Cortex of kidney (tissue), 1 donor: ENCODE measurements at places on chromosomes 3 and 15.

DNA sequence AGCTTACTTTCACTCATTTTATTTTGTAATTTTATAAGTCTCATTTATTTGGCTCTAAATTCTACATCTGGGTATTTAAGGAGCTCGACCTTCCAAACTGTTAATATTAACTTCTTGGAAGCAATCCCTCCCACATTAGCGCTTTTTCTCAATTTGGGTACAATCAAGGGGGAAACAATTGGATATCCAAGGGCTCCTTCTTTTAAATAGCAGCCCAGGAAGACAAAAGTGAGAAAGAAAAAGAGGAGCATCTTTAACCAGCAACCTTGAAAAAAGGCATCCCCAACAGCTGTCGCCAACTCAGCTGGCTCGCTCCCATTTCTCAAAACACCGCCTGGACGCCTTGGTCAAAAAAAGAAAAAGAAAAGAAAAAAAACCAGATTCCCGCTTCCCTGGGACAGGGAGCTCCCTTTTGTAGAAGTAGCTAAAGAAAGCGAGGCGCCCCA is 873 bp downstream of the C3orf70 start:
- DNase-seq = no peak

DNA sequence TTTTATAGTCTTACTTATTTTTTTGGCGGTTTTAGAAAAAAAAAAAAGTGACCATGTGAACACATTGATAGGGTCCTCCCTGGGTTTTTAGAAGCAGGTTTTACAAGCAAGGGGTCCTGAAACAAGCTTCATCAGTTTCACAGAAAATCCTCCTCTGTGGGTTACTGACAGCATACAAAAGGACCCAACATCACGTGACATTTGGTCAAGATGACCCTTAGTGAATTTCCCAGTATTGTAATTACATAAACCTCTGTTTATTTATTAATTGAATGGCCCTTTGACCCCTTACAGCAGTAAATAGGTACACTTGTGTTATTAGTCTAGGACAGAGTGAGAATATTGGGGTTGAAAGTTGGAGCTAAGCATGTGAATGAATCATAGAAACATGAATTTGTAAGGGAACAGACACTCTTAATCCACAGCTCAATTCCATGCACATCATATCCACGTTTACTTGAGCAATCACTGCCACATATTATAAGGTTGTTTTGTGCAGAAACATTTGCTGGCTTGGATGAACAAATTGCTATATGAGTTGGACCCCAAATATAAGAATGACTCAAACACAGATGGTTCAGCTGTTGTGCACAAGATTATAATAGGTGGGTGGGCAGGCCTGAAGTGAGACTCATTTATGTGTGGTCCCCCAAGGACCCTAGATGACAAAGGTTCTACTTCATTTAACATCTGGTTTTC is 137.5 kb downstream of the ZNF385D start:
- no peak for DNase-seq

DNA sequence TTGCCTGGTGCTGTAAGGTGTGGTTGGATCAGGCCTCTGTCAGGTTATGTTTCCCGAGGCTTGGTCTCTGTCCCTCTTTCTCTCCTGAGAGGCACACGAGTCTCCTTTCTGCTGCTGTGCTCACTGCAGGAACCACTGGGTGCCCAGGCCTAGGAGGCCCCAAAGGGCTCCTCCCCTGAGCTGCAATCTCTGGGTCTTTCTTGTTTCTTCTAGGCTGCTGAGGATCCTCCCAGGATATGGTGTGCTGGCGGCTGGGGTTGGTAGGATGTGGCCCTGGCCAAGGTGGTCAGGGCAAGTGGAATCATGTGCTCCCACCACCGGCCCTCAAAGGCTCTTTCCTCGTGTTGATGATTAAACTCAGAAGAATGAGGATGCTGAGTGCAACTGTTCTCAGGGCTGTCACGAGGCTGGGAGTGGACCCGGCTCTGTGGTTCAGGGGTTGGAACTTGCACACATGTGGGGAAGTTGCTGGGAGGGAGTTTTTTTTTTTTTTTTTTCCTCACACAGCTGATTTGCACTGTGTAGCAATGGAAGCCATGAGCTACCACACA is 43.6 kb upstream of the CTSH start:
- no peak for DNase-seq

- DNase-seq = no peak
These were observed 665 bp downstream of the GATM start for GRCh38 chr15:45377609-45378148.

DNA sequence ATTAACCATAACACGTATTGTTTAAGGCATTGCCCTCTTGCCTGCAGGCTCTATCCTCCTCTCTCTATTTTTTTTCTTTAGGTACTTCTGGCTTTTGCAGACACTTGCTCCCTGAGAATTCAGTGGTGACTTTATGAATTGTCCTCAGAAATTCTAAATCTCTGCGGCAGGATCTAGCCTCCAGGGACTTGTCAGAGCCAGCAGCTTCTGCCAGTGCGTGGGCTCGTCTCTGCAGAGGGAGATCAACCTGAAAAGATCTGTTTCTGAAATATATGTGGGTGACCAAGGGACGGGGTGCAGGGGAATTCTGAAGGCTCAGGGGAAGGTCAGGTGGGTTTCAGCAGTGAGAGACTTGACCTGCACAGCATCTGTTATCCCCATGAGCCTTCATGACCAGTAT is 326.1 kb upstream of the LRRFIP2 start:
- DNase-seq = no peak

DNA sequence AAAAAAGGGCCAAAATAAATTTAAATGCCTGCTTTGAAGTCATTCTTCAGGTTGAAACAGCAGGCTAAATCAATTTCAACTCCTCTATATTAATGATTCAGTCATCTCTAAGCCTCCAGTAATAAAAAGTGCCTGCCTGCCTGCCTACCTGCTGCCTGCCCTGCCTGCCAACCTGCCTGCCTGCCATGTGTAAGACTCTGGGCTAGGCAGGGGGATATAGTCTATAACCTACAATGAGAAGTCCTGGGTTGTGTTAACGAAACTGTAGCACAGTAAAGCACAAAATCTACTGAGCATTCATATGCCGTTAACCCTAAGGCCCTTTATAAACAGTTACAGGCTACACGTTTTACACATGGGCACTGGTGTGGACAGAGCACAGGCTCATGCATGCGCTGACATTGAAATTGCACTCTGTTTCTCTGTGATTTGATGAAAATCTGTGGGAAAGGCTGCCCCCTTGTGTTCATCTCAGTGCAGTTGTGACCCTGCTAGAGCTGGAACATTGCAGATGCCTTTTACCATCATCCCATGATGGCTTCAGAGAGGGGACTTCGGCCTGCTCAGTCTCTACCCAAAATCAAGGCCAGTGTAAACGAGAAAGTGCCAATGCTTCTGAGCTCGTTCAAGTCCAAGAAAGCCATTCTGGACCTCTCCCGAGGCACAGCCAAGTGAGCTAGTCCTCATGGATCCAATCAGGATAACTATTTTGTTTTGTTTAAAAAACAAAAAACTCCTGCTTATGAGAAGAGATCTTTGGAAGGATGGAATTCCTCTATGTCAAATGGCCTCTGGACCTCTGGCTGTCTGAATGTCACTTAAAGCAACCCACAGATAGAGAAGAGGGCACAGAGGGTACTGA is 64.6 kb downstream of the EFL1 start:
- DNase-seq = no peak
